Stimulated activated CD8-positive, alpha-beta memory T cell treated with anti-CD3 and anti-CD28 coated beads, Interleukin-7, amount 100 ng/mL, for 24 hours (primary cell): ENCODE measurements at places on chromosomes 5 and 9.

DNA sequence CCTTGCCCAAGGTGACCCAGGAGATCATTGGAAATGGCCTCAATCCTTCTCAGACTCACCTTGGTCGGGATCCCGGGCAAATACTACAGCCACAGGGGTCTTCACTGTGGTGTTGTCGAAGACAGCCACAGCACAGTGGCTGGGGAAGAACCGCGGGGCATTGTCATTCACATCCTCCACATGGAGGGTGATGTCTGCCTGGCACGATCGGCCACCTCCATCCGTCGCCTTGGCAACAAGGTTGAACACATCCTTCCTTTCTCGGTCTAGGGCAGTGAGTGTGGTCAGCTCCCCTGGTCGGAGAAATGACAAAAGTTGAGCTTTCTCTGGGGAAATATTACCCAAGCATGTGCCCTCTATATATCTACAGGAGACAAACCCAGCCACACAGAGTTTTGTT is 56.8 kb downstream of the FAT2 start:
- no peak for DNase-seq

- DNase-seq: no peak
Measured at GRCh38 chr5:36089989-36090388, 23.3 kb upstream of the UGT3A2 start.

DNA sequence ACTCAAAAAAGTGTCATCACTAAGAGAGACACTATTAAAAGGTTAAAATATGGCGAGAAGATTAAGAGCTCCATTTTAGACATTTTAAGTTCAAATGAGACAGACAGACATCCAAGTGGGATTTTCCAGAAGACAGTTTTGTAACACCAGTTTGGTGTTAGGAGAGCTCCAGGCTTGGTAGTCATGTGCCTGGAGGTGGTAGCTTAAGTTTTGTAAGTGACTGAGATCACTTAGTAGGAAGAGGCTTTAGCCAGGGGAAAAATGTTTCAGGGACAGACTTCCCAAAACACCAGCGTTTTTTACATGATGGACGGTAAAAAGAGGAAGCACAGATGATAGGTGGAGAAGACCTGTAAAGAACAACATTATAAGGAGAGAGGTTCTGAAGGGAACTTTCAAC is 150.3 kb downstream of the GIN1 start:
- DNase-seq: no peak

DNA sequence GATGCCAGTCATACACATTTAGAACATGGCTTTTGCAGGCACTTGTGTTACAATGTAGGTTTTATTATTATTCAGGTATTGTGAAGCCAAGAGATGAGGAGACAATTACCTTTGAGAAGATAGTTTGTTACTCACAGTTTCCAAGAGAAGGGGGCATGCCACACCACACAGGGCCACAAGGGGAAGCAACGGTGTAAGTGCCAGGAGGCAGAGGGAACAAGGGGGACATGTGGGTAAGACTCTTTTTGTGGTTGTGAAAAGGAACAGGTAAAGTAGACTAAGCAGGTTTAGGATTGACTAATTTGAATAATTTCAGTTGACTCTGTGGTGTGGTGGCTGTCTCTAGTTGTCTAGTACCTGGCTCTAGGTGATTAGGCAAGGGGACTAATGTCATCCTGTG is 191.2 kb downstream of the TRPM6 start:
- no peak for DNase-seq

DNA sequence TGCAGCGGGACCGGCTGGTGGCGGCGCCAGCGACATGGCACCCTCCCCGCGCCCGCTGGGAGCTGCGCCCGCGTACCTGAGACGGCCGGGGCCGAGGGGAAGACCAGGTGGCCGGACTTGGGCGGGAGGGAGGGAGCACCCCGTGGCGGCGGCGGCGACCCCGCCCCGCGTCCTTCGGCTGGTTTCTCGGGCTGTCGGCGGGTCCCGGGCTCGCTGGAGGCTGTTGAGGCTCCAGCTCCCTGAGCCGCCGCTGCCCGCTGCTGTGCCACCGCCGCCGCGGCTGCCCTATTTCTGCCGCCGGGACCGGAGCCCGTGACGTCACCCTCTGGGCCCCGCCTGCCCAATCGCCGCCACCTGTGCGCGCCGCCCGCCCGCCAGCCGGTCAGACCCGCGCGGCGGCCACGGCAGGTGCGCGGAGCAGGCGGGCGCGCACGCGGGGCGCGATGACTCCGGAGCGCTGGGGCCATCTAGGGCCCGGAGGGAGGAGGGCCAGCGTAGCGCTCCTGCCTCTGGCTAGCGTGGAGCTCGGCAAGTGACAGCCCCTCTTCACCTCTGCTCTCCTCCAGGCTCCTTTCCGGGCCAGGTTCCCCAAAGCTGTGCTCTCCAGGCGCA is at the start of gene FSTL4:
TSS of gene FSTL4 (minus strand) at position 293 of the 612 bp plus-strand sequence.
- no peak for DNase-seq
